ENCODE measurements at places on chromosomes 11 and 22.
A peak's percentile ranks its signal among the peaks of the same experiment; 100 is the strongest.

DNA sequence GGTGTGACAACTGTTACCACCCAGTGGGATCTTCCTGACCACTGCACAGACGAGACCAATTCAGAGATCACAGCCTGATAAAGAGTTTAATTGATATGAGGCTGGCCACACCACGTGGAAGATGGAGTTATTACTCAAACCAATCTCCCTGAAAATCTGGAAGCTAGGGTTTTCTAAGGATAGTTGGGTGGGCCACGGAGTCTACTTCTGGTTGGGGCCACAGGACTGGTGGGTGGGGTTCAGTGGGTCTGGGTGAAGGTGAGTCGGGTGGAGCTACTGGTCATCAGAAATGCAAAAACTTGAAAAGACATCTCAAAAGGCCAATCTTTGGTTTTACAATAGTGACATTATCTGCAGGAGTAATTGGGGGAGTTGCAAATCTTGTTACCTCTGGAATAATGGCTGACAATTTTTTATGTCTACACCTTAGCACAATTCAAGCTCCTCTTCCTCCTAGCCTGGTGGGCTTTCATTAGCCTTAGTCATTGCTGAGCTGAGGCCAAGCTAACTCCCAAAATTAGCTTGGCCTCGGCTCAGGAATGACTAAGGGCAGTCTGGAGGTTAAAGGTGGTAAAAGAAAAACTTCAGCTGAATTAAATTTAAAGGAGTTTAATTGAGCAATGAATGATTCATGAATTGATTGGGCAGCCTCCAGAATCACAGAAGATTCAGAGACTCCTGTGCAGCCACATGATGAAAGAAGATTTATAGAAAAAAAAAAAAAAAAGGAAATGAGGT is 13.1 kb downstream of the C11orf96 start:
- no peak for DNase-seq

GRCh38 chr22:48677168-48677520 is 1150.5 kb downstream of the BRD1 start:
- DNase-seq = no peak

DNA sequence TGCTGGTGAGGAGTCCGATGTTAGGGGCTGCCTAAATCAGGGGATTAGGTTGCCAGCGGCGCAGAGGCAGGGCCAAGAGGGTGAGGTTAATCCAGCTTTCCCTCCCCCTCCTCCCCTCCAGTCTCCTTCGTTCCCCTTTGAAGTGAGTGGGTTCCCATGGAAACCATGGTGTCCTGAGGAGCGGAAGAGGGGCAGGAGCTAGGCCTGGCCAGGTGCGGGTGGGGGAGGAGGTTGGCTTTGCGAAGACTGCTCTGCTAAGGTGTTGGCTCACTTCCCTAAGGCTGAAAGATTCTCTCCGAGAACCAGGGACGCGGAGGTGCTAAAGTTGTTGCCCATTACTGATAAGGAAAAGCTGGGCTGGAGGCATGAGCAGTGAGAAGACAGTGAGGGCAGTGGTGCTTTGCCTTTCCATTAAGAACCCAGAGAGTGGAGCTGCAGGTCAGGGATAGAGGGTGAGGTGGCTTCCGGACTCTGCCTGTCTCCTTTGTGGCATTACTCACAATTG is 124.6 kb downstream of the FEZ1 start:
- peak; percentile 41 for DNase-seq

GRCh38 chr11:92531065-92531739 is 306.6 kb downstream of the FAT3 start:
- DNase-seq = no peak

GRCh38 chr22:45758603-45759002 is 87.0 kb downstream of the ATXN10 start:
- no peak for DNase-seq

GRCh38 chr11:118252688-118253087 is 523 bp upstream of the MPZL3 start:
- DNase-seq = no peak

- DNase-seq = no peak
Observed at GRCh38 chr11:86978247-86978646, 23.1 kb upstream of the FZD4 start.

DNA sequence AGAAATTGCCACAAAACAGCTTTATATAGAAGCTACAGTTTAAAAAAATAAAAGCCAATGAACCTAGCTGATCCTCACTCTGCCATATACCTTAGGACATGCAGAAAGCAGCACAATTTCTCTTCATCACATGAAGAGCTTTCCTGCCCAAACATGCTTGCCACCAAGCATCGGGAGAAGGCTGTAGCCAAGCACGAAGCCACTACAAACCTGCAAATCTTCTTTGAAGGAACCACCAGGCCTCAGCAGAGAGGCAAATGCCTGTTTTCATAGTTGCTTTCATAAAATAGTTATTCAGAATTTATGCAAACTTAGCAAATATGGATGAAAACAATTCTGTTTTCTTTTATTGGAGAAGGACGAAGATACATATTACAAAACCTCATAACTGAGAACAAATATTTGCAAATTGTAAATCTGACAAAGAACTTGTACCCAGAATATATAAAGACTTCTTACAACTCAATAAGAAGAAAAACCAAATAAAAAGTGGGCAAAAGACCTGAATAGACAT is 100.3 kb downstream of the RBFOX2 start:
- DNase-seq = no peak

DNA sequence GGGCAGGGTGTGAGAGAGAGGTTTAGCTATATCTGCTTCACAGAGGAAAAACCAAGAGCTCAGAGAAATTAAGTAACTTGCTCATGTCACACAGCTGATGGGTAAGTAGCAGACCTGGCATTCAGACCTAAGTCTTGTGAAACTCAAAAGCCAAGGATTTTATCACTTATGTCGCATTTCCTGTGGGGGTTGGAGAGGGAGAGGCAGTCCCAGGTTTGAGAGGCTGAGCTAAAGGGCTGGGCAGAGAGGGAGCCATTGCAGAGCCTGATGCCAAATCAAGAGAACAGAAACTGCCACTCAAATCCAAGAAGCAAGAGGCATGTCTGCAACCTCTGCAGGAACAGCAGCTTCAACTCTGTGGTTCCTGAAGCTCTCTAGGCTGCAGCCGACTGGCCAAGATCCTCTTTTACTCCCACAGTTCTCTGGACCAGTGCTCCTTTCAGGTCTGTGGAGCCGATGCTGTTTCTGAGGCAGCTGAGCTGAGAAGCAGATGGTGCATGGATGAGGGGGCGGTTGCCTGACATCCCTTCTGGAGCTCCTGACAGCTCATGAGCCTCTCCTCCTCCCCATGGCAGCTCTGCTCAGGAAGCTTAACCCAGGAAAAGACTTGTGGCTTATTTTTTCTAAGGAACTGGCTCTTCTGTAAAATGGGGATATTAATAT is 47.6 kb upstream of the NAV2 start:
- DNase-seq = no peak

- DNase-seq = no peak
Observed at GRCh38 chr22:50259302-50259701, 2.2 kb downstream of the MAPK12 start.

DNA sequence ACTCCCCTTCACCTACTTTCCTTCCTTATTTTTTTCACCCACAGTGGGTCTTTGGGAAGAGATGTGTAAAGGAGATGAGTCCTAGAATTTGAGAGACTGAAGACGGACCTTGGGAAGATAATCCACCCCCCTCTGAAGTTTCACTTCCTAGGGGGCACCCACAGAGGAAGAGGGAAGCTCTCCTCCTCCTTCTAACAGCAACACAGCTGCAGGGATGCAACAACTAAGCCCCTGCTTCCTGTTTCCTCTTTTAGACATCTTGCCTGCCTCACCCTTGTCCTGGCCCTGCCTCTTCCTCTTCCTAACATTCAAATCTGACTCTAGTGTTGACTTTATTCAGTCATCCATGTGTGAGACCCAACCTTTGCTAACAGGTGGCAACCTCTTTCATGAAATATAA is 424.6 kb downstream of the BUD13 start:
- DNase-seq = no peak

DNA sequence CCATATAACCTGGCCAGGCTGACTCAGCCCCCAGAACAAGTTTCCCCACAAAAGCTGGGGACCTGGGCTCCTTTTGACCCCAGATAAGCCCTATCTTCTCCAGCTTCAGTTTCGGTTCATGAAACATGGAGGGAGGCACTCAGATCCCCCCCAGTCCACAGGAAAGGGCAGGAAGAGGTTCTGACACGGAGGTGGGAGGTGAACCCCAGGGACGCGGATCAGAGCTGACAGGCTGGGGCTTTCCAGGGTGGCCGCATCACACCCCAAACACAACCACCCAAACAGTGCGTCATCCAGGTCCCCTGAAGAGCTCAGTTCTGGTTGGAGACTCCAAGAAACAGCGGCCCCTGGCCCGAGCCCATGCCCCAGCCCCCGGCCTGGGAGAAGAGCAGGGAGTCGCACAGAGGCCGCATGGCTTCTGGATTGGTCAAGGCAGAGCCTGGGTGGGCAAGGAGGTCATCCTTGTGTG is 44.3 kb upstream of the A4GALT start:
- DNase-seq = no peak

DNA sequence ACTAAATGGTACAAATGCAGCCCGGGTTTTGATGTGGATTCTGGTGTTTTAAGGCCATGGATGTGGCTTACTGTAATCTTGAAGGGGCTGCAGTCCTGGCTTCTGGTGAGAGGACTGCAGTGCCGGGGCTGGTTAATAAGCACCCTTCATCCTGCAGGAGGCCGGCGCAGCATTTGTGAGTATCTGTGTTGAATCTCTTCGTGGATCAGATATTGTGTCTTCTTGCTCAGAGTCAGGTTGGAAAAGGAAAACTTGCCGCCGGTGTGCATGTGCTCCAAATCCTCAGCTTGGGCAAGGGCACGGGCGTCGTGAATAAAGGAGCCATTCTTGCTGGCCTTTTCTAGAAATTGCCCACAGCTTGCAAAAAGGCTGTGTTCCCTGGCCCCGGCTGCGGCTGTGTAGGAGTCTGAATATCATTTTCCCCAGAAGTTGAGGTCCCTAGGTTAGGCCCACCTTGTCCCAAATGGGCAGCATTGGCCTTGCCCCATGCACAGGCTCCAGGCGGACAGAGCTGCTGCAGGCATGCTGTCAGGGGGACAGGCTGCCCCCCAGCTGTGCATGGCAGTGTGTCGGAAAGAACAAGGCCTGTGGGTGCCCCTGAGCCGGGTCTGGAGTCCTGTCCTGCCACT is 28.9 kb upstream of the PARVB start:
- DNase-seq = no peak

GRCh38 chr11:36376009-36376887 is 80.2 kb downstream of the PRR5L start:
- DNase-seq = no peak

GRCh38 chr22:45731798-45732495 is 60.3 kb downstream of the ATXN10 start:
- no peak for DNase-seq

GRCh38 chr22:49302530-49302929 is 525.1 kb downstream of the BRD1 start:
- no peak for DNase-seq

DNA sequence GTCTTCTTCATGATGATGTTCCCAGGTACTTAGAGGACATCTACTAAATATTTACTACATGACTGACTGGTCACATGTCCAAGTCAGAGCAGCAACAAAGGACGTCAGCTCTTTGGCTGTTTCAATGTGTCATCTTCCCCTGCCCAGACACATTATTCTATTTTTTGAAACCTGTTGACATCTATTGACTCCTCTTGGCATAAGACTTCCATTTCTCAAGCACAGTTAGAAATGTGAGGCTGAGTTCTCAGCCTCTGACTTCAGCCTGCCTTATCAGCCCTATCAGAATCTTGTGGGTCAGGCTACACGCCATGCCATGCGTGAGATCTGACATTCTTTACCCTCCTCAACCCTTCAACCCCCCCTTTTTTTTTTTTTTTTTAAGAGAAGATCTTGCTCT is 63.8 kb downstream of the SC5D start:
- no peak for DNase-seq

DNA sequence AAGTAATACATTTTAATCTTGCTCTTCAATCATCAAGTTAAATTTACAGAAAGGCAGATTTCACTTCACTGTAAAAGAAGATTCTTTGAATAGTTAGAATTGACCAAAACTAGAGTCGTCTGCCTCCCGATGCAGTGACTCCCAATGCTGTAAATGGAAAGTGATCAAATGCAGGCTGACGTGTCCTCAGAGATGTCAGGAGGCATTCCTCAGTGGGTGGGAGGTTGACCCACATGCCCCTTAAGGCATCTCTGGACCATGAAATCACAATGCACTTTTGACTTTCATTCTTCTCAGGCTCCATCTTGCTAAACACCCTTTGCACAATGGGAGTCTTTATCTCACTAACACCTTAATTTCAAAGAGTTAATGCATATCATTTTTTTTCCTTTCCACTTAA is 19.0 kb upstream of the CECR2 start:
- no peak for DNase-seq

DNA sequence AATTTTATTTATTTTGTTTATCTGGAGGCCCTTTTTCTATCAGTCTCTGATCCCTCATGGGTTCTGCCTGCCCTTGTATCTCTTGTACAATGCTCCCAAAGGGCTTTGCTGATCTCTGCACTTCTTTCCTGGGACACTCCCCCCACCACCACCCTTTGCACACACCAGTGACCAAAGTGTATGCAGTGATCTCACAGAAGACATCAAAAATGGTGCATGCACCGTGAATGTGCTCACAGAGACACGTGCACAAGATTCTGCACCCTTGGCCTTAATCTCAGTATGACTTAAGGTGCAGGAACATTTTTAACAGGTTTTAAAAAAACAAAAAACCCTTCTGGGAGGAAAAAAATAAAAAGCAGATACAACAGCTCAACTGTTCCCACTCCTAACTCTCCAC is 12.2 kb upstream of the ADSL start:
- DNase-seq = no peak

- DNase-seq = peak; percentile 8
Observed at GRCh38 chr22:27879923-27880322, 39.1 kb downstream of the PITPNB start.
